NCI-H526 treated with DMSO at 0.1 percent for 48 hours (cell line): ENCODE measurements at places on chromosomes 6 and 20.

DNA sequence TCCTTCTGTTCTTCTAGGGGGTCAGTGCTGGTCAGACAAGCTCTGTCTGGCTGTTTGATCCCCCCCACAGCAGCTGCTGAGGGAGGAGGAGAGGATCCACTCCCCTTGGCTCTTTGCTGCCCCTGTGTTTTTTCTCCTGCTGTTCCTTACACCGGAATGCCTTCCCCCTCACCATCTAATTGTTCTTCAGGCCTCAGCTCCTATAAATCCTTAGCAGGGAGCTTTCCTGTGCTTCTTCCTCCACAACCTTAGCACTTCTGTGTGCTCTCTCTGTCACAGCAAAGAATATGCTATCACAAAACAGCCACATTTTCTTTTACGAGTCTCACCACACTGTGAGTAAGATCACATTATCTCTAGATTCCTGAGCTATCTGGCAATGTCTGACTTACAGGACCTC, 196.6 kb downstream of the OTOR start:
- DNase-seq: no peak

GRCh38 chr20:42688576-42688975, 501.1 kb downstream of the PTPRT start:
- DNase-seq: no peak

GRCh38 chr20:61753987-61754956, 311.4 kb downstream of the TAF4 start:
- no peak for DNase-seq

- no peak for DNase-seq
Measured at GRCh38 chr6:23280437-23280836, 711.1 kb downstream of the HDGFL1 start.

DNA sequence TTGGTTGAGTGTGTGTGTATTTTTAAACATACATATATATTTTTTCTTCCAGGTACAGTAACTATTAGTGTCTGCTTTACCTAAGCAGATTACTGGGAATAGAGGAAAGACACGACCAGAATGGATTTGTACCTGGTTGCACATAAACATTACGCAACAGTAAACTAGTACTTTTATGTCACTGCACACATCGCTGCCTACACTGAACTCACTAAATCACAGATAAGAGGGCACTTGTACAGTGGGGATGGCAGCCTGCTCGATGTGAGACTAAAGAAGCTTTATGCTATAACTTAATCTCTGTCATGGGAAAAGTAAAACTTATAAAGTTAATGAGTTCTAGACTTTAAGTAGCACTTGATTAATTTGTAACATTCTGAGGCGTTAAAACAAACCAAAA, 89.5 kb upstream of the SIM1 start:
- DNase-seq: no peak

- no peak for DNase-seq
Measured at GRCh38 chr6:146910611-146911010, 293.6 kb upstream of the STXBP5 start.

DNA sequence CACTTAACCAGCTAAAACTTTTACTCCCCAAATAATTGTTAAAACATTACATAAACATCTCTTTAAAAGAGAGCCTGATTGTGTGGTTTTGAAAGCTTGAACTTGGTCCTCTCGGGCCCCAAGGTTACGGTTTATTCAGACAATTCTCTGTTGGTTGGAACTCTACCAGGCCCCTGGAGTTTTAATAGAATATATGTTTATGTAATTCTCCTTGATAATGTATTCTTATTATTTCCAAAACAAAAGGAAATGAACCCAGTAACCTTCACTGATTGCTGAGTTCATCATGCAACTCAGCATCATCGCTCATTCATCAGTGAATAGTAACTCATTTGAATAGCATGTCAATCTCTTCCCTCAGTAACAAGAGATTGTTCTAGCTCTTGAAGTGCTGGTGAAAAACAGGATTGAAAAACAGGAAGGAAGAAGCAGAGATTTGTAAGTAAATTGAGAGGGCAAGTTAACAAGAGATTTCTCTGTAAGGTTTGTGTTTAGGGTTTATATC, 464.5 kb upstream of the MARCKS start:
- DNase-seq: no peak

DNA sequence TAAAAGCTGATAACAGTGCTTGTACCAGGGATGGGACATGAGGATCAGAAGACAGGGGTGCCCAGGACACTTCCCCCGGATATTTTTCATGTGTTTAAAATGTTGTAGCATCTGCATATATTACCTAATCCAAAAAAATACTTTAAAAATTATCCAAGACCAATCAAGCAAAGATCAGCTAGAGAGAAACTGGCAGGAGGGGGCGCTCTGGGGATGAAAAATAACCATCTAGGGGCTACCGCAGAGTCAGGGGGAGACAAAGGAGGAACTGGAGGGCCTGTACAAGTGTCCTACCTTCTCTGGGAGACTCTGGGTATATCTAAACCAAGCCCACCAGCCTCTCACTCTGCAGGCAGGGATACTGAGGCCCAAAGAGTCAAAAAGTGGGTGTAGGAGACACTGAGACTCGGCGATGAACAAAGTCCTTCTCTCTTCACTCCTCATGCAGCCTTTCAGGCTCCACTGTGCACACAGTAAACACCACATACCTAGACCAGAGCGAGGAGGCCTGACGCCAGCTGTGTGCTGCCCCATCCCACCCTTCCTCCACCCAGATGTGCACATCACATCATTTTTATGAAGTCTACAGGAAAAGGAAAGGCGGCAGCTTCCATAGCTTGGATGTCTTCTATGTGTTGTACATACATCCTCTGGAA, 9.8 kb downstream of the RIMS4 start:
- DNase-seq: no peak

DNA sequence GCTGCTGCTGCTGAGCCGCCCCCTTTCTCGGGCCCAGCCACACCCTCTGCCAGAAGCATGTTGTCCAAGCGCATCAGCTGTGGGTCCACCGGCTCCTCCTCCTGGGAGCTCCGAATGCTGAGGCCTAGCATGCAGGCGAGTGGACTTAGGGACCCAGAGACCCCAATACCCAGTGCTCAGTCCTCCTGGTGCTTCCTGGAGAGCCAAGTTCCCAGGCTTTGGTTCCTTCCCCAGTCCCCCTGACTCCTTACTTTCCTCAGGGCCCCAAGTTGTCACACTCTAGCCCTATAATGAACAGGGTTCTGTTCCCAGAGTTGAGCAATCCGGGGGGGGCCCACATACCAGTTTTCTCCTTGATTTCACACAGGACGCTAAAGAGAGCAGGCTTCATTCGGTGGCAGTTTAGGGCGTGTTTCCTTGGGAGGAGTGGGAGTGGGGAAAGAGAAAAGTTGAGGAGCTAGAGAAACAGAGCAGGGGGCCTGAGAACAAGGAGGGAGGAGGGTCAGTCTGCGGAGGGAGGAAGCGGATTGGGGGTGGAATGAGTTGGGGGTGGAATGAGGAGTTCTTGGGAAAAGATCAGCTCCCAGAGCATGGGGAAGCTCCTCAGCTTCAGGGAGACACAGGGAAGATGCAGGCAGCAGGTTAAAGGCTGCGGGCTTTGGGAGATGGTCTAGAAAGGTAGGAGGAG, 1.5 kb downstream of the PBX2 start:
- no peak for DNase-seq

DNA sequence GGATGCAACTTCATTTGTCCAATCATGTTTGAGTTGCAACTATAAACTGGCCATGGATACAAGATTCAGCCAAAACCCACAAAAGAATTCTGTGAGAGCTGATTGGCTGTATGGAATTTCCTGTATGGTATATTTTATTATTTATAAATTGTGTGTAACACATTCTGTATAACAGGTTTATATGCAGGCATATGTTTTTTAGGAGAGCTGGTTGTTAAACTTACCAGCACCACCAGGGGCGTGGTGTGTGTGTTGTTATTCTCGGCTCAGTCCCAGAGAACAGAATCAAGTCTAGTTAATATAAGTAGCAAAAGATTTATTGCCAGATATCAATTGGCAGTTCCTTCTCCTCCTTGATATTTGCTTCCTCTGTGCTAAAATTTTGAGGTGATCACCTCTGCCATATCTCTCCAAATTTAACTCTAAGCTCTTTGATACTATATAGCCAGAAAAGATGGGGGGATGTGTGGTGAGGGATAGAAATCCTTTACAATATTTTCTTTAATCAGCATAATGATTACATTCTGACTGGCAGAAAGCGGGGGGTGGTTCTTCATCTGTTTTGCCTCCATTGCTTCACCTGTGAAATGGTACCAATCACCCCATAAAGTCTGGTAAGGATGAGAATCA, 22.9 kb downstream of the CNBD2 start:
- DNase-seq: no peak

DNA sequence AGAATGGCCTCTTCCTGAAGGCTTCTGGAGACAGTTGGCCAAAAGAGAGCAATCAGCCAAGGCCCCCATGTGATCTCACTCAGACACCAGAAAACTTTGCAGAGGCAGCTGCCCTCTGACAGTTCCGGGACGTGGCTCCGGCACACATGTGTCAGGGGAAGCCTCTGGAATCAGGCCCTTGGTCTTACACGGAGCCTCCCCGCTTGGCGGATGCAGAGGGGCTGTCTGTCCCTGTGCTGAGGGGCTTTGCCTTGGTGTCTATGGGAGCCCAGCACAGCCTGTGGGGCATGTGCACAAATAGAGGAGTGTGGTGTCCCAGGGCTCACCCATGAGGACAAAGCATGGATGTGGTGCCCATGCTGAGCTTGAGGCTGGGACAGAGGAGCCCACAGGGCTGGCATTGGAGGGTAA, 13.8 kb downstream of the SIGLEC1 start:
- DNase-seq: no peak

- no peak for DNase-seq
Measured at GRCh38 chr20:57211406-57211805, 55.0 kb downstream of the BMP7 start.

- no peak for DNase-seq
Measured at GRCh38 chr6:93418033-93418407, 1.3 kb downstream of the EPHA7 start.

- DNase-seq: no peak
Measured at GRCh38 chr20:41224281-41224680, 86.9 kb downstream of the PLCG1 start.

DNA sequence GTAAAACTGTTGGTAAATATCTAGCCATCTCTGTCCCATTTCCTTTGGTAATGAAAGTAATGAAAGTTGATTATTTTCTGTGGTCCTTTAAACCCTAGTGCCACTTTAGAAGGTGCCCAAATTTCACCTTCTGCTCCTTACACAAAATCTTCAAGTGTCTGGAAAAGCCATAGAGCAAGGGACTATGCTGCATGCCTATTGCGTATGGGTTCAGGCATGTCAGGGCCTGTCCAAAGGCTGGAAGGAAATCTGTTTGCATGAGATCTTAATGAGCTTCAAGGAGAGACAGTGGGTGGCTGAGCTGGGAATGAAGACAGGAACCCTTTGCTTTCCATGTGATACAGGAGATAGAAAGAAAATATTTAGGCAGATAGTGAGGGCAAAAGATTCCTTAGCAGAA, 66.6 kb upstream of the CCN6 start:
- DNase-seq: no peak

- no peak for DNase-seq
Measured at GRCh38 chr6:13803581-13803980, 10.8 kb downstream of the MCUR1 start.

GRCh38 chr6:152386131-152386530, 251.0 kb downstream of the SYNE1 start:
- no peak for DNase-seq

DNA sequence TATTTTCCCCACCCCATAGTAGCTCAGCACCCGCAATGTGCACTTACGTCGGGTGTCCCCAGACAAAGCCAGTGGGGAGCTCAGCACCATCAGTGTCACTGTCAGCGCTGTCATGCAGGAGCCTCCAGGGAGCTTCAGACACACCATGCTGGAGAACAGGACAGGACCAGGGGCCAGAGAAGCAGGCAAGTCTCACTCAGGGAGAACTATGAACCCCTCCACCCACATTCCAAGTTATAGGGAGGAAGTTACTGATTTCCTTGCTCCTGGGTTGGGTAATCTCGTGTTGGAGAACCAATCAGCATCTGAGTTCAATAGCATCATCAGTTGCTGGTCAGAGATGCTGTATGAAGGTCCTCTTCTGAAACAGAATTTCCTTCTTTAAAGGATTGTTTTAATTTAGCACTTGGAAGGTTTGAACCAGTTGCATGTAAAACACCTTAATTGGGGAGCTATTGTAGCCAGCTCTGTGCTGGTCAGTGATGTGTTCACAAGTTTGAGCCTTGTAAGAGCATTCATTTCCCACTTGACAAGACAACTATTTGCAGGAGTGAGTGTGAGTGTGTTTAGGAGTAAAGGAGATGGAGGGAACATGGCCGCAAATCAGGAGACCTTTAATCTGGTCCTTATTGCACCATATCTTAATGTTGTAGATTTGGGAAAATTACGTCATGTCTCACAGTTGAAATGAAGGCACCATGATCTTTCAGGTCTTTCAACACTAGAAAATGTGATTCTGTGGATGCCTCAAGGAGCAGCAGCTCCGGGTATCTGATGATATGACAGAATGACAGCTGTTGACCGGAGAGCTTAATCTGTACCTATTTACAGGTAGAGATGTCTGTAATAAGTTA, at the start of gene HLA-DRB1:
Gene HLA-DRB1, minus strand, starts transcription at position 253 of the 854 bp plus-strand sequence. Its CDS starts 106 bp downstream, at position 147.
- no peak for DNase-seq

DNA sequence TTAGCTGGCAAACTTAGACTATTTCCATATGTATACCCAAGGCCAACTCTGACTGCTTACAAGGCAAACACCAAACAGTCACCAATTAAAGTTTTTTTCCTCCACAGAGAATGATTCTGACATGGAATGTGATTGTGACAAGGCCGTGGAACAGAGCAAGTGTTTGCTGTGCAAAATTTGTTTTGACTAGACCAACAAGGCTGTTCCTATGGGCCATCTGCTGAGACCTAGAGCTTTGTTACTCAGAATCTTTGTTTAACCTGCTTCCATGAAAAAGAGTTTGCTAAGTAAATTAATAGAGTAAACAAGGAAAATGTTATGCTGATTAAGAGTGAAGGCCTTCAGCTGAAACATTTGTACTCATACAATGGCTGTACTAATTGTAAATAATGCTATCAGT, 51.6 kb upstream of the IMPG1 start:
- DNase-seq: peak; percentile 83

- DNase-seq: no peak
Measured at GRCh38 chr6:144449911-144450597, 164.9 kb downstream of the UTRN start.

DNA sequence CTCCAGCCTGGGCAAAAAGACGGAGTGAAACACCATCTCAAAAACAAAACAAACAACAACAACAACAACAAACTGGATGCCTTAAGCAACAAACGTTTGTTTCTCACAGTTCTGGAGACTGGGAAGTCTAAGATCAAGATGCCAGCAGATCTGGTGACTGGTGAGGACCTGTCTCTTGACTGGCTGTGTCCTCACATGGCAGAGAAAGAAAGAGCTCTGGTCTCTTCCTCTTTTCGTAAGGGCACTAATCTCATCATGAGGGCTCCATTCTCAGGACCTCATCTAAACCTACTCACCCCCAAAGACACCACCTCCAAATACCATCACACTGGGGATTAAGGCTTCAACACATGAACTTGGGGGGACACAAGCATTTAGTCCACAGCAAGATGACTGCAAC, 13.5 kb upstream of the GFOD1 start:
- DNase-seq: no peak

- DNase-seq: no peak
Measured at GRCh38 chr6:4804095-4804494, 27.9 kb downstream of the CDYL start.

- DNase-seq: no peak
Measured at GRCh38 chr6:41713650-41714291, 21.6 kb downstream of the TFEB start.
